Left cardiac atrium (tissue), 4 donors: ENCODE measurements at places on chromosomes 5 and 9.

DNA sequence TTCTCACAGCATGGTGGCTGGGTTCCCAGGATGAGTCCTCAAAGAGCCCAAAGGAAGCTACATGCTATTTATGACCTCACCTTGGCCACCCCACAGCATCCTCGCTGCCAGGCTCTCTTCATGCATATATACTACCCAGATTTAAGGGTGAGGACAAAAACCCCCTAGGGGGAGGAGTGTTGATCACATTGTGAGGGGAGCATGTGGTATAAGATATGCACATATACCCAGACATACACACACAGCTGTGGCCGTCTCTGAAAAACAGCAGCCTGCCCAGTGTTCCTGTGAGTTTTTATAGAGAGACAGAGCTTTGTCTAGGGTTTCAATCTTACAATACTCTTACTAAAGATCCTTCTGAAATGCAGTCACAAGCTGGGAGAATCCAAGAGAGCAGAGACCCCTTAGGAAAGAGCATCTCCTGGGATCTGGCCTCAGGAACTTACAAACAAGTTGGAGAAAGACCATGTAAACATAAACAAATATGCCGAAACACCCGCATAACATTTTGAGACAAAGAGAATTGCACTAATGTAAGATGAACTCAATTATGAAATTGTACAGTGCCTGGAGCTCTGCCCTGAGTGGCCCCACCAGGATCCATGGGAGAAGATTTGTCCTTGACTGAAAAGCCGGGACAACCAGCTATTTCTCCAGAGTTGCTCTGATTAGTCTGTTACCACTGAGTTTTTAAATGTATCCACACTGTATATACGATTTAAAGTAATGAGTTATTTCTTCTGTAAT, 146.4 kb downstream of the GADD45G start:
- DNase-seq = no peak

DNA sequence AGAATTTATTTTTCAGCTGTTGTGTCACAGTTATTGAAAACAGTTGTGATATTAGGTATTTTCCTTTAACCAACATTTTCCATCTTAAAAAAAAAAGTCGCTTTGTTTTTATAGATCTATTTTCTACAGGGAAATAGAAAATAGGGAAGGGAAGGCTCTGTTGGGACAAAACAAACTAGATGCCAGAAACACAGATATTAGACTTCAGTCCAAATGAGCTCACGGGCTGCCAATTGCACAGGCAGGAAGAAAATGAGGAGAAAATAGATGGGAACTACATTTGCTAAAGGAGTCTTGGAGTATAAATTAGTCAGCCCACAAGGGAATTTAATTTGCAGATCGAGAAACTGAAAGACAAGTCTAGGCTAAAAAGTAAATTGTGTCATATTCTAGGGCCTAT, 21.4 kb upstream of the ISOC1 start:
- no peak for DNase-seq

DNA sequence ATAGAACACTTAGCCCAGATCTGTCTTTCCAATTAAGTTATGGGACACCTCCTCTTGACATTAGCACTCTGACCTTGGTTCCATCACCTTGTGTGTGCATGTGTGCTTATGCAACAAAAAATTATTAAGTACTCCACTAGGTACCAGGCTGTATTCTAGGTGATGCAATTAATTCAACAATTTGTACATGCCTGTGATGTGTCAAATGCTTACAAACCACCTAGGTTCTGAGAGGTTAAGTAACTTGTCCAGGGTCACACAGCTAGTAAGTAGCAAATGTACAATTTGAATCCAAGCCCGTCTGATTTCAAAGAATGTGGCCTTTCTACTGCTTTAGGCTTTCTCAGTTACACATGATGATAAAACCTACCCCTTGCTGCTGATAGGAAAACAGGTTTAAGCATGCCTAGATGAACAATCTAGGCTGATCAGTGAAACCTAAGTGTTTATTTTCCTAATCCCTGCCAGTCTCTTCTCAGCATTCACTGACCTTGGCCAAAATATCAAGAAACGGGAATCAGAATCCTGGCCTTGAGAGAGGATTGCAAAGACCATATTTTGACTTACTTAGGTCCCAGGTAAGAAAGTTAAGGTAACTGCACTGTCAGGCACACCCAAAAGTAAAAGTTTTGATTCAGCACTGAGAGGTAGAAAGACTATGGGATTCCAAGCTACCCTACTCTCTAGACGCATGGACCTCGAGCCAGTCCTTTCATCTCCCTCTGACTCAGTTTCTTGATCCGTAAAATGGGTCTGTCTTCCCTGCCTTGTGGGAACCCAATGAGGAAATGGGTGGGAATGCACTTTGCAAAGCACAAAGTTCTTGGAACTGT, 1.0 kb downstream of the TBC1D2 start:
- DNase-seq = no peak

GRCh38 chr5:95936812-95937397, 24.7 kb downstream of the ELL2 start:
- no peak for DNase-seq

- DNase-seq = no peak
These were observed 10.5 kb upstream of the IPPK start for GRCh38 chr9:92680166-92681119.

- DNase-seq = no peak
These were observed 2.6 kb upstream of the MSX2 start for GRCh38 chr5:174721530-174722432.
